DND-41 (cell line): ENCODE measurements at places on chromosomes 16 and 17.
A peak's percentile ranks its signal among the peaks of the same experiment; 100 is the strongest.

DNA sequence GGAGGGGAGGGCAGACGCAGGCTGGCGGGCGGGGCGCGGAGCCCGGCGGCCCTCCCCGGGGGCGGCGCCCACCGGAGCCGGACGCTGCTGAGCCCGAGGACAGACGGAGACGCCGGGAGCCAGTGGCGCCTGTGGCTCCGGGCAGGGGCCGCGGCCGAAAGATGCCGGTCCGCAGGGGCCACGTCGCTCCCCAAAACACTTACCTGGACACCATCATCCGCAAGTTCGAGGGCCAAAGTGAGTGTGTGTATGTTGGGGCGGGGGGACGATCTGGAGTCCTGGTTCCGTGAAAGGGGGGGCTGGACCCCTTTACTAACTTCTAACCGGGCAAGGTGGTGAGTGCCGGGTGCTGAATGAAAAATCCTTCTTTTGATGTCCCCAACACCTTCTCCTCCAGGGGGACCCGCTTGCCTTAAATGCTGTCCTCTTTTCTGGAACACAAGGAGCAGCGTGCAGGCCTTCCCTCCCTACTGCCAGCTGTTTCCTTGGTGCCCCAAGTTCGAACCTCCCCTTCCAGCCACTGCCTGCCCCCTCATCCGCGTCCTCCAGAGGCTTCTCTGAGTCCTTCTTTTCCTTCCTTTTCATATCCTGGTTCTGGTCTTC lies at the start of gene KCNH6:
Gene KCNH6, plus strand, starts transcription at position 106 of the 603 bp plus-strand sequence. Its CDS starts 56 bp downstream, at position 162.
- H3K36me3 ChIP-seq: no peaks in the 10 kb centered on the region
- peak within 1 kb of the TSS; percentile 49 for H3K4me3 ChIP-seq
- H3K27me3 ChIP-seq: peaks cover 21% of the 10 kb centered on the region
- H3K27ac ChIP-seq: no peak within 1 kb of the TSS
- H3K4me1 ChIP-seq: peaks cover 8% of the 10 kb centered on the region

DNA sequence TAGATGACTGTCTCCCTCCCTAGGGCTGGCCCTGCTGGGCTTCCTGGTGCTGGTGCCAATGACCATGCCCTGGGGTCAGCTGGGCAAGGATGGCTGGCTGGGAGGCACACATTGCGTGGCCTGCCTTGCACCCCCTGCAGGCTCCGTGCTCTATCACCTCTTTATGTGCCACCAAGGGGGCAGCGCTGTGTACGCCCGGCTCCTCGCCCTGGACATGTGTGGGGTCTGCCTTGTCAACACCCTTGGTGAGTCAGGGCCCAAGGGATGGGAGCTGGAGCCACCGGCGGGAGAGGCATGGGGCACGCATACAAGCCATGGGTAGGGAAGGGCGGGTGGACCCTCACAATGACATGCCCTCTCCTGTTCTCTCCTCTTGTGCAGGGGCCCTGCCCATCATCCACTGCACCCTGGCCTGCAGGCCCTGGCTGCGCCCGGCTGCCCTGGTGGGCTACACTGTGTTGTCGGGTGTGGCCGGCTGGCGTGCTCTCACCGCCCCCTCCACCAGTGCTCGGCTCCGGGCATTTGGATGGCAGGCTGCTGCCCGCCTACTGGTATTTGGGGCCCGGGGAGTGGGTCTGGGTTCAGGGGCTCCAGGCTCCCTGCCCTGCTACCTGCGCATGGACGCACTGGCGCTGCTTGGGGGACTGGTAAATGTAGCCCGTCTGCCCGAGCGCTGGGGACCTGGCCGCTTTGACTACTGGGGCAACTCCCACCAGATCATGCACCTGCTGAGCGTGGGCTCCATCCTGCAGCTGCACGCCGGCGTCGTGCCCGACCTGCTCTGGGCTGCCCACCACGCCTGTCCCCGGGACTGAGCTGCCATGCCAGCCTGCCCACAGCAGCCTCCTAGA lies 2.2 kb downstream of the PAQR4 start:
- H3K27me3 ChIP-seq: no peaks in the 10 kb centered on the region
- DNase-seq: no peak
- peak overlapping the region; percentile 34 for H3K27ac ChIP-seq
- H3K4me1 ChIP-seq: peaks cover 52% of the 10 kb centered on the region

GRCh38 chr16:55701442-55702319 lies 45.9 kb downstream of the SLC6A2 start:
- H3K4me1 ChIP-seq: peaks cover 5% of the 10 kb centered on the region; the same call in 1 of the 2 replicates
- no peaks in the 10 kb centered on the region for H3K36me3 ChIP-seq
- no peak overlapping the region for H3K27ac ChIP-seq
- DNase-seq: peak; percentile 64
- no peak overlapping the region for H3K4me3 ChIP-seq

- H3K36me3 ChIP-seq: peaks cover 84% of the 10 kb centered on the region
- no peaks in the 10 kb centered on the region for H3K27me3 ChIP-seq
- no peak for DNase-seq
- H3K4me1 ChIP-seq: no peaks in the 10 kb centered on the region
- no peak overlapping the region for H3K27ac ChIP-seq
Observed at GRCh38 chr16:48352648-48353390, 32.4 kb downstream of the SIAH1 start.
